ENCODE measurements at places on chromosomes 4 and X. TPM values are rescaled to one million over a fixed set of nuclear protein-coding genes. Genes with fewer than 3 reads are reported as not detected.

NDP gene
- not detected for total RNA-seq

FABP2 gene
- total RNA-seq, result not detected

SLC6A14 gene
- total RNA-seq, result not detected

SLC9B1 gene
- 3.3 TPM for total RNA-seq

SSX2 gene
- total RNA-seq, result not detected

OFD1 gene
- total RNA-seq, result 7.7 TPM

FGA gene
- not detected for total RNA-seq

HMGB2 gene
- total RNA-seq, result 34.4 TPM

SLC16A2 gene
- 8.3 TPM for total RNA-seq
